ENCODE measurements at places on chromosomes 3 and 15.

DNA sequence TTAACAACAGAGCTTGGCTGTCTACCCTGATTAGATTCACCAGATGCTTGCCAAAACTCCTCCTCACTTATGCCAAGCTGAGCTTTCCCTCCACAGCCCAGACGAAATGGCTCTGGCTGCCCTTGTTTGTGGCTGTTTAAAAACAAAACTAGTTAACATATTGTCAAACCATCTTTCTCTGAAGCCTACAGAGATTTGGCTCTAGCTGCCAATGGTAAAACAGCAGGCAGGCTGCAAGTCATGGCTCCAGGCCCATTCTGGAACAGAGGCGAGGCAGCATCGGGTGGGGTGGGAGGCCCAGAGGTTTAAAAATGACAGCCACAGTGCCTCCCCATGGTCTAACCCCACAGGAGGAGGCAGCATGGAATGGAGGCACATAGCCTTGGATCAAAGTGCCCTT lies 75.9 kb downstream of the SCN5A start:
- H3K36me3 ChIP-seq, result no peaks in the 10 kb centered on the region
- no peak for DNase-seq
- H3K27me3 ChIP-seq, result peaks cover 5% of the 10 kb centered on the region
- no peak overlapping the region for H3K27ac ChIP-seq
- no peak overlapping the region for H3K4me3 ChIP-seq

DNA sequence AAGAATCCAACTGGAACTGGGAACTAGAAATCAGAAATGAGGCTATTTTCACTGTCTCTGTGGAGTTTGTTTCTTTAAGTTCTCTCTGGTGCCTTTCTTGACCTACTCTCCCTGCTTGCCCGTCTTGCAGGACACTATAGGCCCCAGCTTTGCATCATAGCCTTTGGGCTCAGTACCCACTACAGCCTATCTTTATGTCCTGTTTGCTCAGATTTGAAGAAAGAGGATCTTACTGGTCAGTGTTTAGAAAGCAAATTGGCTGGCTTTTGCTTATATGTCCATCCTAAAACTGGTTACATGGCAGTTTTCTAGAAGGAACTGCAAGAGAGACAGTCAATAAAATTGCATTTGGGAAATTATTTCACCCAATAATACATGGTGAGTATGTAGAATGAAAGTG lies 231.8 kb upstream of the TBL1XR1 start:
- H3K4me1 ChIP-seq, result peaks cover 16% of the 10 kb centered on the region
- no peaks in the 10 kb centered on the region for H3K36me3 ChIP-seq
- H3K27ac ChIP-seq, result no peak overlapping the region
- no peaks in the 10 kb centered on the region for H3K27me3 ChIP-seq

DNA sequence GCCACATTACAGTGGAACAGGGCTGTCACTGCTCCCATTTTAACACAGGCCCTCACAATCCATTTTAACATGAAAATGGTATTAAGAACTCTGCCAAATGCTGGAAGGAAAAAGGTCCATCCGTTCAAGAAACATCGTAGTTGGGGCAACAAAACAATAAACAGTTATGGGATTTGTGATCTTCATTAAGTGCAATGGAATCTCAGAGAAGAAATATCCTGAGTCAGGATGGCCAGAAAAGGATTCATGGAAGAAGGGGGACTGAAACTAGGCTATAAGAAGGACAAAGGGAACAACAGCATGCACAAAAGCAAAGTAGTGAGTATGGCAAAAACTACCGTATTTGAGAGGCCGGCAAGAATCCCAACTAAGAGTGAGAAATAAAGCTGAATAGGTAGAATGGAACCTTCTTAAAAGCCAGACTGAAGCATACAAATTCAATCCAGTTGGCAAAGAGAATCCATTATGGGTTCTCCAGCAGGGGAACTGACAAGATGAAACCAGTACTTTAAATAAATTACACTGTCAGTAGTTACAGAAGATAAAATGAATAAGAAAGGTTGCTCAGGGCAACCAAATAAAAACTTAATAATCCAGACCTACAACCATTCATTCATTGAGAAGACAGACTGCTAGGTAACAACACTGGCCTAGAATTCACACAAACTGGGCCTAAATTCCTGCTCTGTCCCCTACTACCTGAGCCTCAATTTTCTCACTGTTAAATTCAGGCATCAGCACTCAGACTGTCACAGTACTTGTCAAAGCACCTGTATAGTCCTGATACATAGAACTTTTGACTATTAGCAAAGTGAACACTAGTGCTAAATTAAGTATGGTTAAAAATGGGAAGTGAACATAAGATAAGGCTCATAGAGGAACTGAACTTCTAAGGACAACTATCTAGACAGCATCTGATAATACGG lies 6.3 kb downstream of the TBL1XR1 start:
- DNase-seq, result no peak
- H3K36me3 ChIP-seq, result peaks cover 30% of the 10 kb centered on the region
- H3K27me3 ChIP-seq, result no peaks in the 10 kb centered on the region
- H3K27ac ChIP-seq, result peak overlapping the region; percentile 59

DNA sequence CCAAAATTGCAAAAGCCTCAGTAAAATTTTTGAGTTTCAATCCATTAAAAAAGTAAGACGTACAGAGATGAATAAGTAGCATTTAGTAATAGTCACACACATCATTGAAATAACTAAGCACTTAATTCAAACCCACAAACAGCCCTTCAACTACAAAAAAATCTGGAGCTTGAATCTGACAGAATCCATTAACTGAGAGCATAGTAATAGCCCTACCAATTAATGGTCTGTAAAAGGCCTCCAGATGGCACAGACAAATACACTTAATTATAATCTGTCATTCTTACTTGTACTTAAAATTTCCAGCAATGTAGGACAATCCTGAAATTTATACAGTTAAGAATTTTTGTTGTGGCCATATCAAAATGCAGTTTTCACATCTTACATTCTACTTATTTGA lies 246.9 kb downstream of the VGLL3 start:
- H3K27me3 ChIP-seq, result no peaks in the 10 kb centered on the region
- no peak for DNase-seq
- H3K36me3 ChIP-seq, result no peaks in the 10 kb centered on the region
- no peaks in the 10 kb centered on the region for H3K4me1 ChIP-seq
- no peak overlapping the region for H3K4me3 ChIP-seq
- H3K27ac ChIP-seq, result no peak overlapping the region

GRCh38 chr15:36814105-36814504 lies 234.7 kb downstream of the CDIN1 start:
- no peak overlapping the region for H3K27ac ChIP-seq
- no peak overlapping the region for H3K4me3 ChIP-seq
- no peak for DNase-seq
- no peaks in the 10 kb centered on the region for H3K36me3 ChIP-seq
- no peaks in the 10 kb centered on the region for H3K27me3 ChIP-seq

DNA sequence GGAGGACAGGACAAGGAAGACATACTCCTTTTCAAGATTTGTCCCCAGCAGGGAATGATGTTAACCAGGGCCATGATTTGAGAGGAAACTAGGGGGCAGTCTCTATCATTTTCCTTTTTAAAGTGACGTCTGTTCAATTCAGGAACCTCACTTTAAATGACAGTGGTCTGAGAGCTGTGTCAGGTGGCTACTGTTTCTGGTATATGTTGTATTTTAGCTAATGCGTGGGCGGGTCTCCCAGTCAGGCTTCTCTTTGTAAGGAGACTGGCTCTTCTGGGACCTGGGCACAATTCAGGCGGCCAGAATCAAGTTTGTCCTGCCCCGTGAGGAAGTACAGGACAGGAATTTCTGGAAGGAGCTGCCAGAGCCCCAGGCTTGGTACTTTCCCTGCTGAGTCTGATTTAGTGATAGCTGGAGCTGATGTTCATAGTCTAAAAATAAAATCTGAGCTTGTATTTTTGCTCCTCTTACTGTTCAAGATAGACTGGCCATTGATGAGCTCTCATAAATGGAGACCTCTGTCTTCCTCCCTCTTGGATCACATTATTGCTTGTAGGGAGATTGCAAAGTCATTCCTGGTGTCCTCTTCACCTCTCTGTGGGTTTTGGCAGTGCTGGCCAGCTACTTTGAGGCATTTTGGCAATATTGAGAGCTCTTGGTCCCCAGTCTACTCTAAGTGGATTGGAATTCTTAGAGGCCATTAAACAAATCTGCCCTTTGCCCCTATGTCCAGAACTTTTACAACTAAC lies 25.6 kb downstream of the SQOR start:
- H3K36me3 ChIP-seq, result peaks cover 60% of the 10 kb centered on the region
- no peak overlapping the region for H3K4me3 ChIP-seq
- no peak for DNase-seq
- peaks cover 7% of the 10 kb centered on the region for H3K4me1 ChIP-seq
- H3K27ac ChIP-seq, result no peak overlapping the region

DNA sequence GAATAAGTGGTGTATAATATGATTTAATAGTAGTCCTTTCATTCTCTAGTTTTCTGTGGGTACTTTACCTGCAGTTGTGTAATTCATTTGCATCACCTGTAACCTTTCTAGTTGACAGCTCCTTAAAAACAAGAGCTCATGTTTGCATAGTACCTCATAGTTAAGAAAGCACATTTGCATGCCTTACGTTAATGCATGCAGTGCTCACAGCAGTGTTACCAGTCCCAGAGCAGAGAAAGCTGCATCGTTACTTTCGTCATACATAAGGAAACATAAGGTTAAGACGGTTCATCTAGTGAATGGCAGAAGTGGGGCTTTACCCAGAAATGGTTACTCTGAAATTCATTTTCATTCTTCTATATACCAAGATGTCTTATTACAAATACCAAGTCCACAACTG lies 111.3 kb downstream of the AKAP13 start:
- H3K36me3 ChIP-seq, result peaks cover 43% of the 10 kb centered on the region
- peaks cover 74% of the 10 kb centered on the region for H3K4me1 ChIP-seq
- H3K27me3 ChIP-seq, result no peaks in the 10 kb centered on the region
- H3K27ac ChIP-seq, result no peak overlapping the region
- no peak for DNase-seq
- no peak overlapping the region for H3K4me3 ChIP-seq

- no peaks in the 10 kb centered on the region for H3K4me1 ChIP-seq
- H3K27ac ChIP-seq, result no peak overlapping the region
- no peaks in the 10 kb centered on the region for H3K36me3 ChIP-seq
- DNase-seq, result no peak
Observed at GRCh38 chr3:12451481-12451880, 32.8 kb upstream of the TSEN2 start.

DNA sequence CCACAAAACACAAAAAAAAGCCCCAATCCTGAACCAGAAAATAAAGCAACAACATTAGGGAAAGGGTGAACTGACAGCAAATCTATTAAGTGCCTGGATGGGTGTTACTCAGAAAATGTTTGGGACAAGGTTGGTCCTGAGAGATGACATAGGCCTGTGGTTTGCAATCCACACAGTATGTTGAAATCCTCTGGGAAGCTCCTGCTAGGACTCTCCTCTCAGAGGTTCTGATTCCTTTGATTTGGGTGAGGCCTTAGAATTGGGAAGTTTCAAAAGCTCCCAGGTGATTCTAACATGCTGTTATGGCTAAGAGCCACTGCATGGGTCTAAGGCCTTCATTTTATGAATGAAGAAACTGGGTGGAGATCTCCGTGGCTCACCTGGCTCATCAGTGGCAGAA lies 18.4 kb downstream of the CLDN1 start:
- H3K4me3 ChIP-seq, result no peak overlapping the region
- no peaks in the 10 kb centered on the region for H3K4me1 ChIP-seq
- DNase-seq, result no peak
